ENCODE measurements at places on chromosomes 12 and 14.

- no peak for DNase-seq
Observed at GRCh38 chr14:52131640-52132320, 62.9 kb upstream of the NID2 start.

GRCh38 chr12:103241184-103241583, 254.6 kb downstream of the C12orf42 start:
- DNase-seq, result no peak

DNA sequence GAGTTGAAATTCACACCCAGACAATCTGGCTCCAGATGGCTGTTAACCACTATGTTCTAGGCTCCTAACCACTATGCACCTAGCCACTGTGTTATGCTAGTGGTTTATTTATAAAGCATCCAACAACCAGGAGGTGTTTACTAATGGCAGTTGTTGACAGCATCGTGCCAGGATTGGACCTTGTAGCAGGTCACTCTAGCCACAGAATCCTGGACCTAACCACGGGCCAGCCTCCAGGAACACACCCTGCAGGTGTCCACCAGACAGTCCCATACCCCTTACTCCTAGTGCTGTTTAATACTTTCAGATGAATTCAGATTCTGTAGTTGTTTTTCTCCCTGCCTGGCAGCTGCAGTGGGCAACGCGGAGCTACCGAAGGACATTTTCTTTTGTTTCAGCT, 109.4 kb upstream of the MYL2 start:
- no peak for DNase-seq

GRCh38 chr12:93080994-93081809, 152.1 kb upstream of the EEA1 start:
- no peak for DNase-seq

GRCh38 chr12:108657130-108657745, 23.5 kb upstream of the SELPLG start:
- no peak for DNase-seq

- no peak for DNase-seq
Observed at GRCh38 chr12:127275416-127275815, 991.6 kb upstream of the TMEM132C start.

- DNase-seq, result no peak
Observed at GRCh38 chr12:124369055-124369826, 74.3 kb downstream of the RFLNA start.

- no peak for DNase-seq
Observed at GRCh38 chr14:98773814-98774213, 498.2 kb downstream of the BCL11B start.

GRCh38 chr12:91271185-91271584, 88.6 kb upstream of the DCN start:
- no peak for DNase-seq

- DNase-seq, result no peak
Observed at GRCh38 chr14:73238424-73238852, 1.1 kb downstream of the PAPLN start.

DNA sequence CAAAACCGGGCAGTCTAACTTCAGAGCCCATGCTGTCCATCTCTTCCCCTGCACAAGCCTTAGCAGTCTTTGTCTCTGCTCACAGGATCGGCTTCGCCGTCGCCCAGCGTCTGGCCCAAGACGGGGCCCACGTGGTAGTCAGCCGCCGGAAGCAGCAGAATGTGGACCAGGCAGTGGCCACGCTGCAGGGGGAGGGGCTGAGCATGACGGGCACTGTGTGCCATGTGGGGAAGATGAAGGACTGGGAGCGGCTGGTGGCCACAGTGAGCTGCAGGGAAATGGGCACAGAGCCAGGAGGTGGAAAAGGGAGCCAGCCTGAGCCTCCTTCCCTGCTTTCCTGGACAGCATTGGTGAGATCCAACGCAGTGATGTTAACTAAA, 14.2 kb upstream of the CARMIL3 start:
- no peak for DNase-seq

- DNase-seq, result no peak
Observed at GRCh38 chr12:53298164-53298563, 1.3 kb upstream of the MYG1 start.

GRCh38 chr12:26416550-26416949, 221.2 kb downstream of the SSPN start:
- no peak for DNase-seq

DNA sequence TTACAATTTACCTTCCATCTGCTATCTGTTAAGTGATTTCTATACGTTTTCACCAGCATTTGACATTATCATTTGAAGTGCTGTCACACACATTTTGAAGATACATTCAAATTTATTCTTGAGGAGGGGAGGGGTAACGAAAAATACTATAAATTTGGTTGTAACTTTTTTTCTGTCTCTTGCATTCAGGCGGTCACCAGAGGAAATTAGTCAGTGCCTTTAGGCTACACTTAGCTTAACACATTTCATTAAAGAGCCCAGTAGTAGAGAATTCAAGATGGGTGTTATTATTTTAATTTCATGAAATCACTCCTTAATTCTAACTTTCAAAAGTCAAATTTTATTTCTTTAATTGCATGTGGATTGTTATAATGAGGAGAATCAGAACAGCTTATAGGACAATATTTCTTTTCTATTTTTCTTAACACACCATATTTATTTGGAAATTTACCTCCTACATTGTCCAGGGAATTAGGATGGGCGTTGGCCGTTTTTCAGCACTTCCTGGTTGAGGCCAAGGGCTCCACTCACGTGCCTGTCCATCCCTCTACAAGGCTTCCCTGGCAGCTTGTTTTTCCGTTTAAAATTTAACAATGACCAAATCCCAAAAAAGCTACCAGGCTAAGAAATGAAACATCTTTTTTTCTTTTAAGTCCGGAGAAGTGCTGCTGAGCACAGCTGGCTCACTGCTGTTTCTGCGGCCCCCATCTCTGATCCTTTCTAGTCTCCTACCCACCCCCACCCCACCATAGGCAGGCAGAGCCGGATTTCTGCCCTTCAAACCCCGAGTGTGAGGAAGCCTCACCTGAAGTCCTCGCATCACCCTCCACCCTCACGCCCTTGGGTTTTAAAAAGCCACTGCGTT, 1.1 kb upstream of the FAR2 start:
- no peak for DNase-seq

GRCh38 chr14:20982646-20983369, 7.0 kb upstream of the METTL17 start:
- no peak for DNase-seq

- DNase-seq, result no peak
Observed at GRCh38 chr12:55736780-55737580, 5.9 kb upstream of the GDF11 start.

DNA sequence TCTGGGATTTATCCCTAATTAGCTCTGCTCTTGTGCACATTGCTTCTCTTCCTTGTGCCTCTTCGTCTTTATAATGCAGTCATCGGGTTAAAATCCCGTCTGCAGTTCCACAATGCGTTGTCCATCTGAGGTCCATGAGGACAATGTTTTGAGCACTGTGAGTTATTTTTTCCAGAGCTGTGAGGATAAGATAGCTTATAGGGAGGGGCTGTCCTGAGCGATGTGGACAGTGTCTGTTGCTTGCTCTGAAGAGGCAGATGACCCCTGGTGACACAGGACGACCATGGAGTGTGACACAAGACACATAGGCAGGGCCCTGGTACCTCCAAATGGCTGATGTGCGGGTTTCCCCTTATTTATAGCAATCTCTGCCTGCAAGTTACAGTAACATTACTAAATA, 132.5 kb downstream of the SMOC1 start:
- no peak for DNase-seq

DNA sequence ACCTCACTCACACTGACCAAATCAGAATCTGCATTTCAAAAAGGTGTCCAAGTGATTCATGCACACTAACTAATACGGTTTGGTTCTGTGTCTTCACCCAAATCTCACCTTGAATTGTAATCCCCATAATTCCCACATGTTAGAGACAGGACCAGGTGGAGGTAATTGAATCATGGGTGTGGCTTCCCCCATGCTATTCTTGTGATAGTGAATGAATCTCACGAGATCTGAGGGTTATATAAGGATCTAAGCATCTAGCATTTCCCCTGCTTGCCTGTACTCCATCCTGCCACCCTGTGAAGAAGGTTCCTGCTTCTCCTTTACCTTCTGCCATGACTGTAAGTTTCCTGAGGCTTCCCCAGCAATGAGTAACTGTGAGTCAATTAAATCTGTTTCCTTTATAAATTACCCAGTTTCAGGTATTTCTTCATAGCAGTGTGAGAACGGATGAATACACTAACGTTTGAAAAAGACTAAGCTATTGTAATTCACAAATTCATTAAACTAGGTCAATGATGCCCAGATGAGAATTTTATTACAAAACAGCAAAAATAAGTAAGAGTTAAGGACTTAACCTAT, 759.1 kb downstream of the GALC start:
- DNase-seq, result no peak

DNA sequence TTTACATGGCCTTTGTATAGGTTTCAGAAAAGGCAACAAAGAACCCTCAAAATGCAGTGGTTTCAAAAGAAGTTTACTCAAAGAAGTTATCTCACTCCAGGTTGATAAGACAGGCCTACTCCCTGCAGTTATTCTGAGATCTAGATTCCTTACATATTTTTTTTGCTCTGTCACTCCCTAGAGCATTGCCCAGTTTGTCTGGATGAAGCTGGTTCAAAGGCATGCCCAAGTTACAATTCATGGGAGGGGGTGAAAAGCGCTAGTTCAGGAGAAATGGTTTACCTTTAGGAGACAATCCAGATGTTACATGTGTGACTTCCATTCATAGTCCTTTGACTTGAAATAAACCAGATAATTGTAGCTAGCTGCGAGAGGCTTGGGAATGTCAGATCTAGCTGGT, 115.0 kb downstream of the TPH2 start:
- no peak for DNase-seq

DNA sequence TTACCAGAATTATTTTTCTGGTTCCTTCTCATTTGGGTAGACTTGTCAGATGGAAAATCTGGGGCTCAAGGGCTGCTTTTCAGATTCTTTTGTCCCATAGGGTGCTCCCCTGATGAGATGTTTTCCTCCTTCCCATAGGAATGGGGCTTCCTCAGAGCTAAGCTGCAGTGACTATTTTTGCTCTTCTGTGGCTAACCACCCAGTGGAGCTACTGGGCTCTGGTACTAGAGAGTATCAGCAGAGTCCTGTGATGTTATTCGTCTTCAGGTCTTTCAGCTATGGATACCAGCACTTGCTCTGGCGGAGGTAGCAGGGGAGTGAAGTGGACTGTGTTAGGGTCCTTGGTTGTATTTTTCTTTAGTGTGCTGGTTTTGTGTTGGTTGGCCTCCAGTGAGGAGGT, 716.1 kb upstream of the LMO3 start:
- DNase-seq, result no peak

DNA sequence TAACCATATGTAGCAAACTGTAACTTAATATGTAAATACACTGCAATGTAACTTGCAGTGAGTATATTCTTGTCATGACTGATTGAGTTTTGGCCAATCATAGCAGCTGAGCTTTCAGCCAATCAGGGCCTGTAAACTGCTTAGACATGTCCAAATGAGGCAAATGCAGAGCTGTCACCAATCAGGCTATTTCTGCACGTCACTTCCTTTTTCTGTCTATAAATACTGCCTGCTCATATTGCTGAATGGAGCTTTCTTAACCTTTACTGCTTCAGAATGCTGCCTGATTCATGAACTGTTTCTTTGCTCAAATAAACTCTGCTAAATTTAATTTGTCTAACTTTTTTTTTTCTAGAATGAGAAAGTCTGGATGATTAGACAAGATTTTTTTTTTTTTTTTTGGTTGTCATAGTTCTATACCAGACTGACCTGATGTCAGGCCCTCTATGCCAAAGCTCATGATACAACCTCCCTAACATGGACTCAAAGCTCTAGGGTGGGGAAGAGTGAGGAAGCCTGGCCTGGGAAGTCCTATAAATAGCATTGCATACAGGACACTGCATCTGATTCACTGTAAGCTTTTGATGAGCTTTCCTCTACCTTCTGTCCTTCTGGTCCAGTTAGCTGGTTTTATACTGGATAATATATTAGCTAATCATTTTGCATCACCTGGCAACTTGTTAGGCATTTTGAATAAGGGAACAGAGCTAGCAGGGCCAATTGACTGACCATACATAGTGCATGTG, 12.0 kb downstream of the MGP start:
- DNase-seq, result no peak

DNA sequence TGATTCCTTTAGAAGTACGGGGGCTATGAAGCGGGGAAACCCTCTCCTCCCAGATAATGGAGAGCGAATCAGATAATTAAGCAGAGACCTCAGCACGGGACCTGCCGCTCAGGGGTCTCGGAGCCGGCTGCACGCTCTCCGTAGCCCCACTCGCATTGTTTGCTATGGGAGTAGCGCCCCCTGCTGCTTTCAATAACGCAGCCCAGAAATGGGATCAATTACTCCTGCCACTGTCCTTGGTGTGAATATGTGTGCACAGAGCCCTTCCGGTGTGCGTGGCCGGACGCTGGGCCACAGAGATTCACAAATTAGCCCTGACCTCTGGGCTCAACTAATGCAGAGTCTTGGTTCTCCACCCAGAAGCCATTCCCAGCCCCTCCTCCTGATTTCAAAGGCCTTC, 76.4 kb upstream of the TMEM132C start:
- no peak for DNase-seq

DNA sequence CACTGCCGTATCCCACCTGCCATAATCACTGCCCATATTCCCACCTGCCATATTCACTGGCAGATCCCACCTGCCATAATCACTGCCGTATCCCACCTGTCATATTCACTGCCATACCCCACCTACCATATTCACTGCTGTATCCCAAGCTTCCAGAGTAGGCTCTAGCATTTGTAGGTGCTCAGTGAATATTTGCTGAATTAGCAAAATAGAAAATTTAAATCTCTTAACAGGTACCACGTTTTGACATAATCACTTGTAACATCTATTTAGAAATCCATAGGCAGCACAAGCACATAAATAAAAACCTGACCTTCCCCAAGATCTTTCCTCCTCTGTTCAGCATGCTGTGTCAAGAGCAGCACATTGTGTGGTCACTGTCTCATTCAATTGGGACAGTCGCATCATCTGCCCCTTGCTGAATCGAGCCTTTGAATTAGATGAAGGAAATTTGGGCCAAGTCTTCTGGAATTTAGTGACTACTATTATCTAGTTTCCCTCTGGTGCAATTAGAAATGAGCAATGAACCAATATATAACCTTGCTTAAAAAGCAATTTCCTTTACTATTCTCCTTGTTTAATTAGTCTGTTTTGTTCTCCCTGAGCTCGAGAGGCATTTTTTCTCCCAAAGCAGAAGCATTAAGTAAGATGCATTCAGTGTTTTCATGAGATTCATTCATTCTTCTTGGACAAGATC, 144.9 kb upstream of the FGD4 start:
- no peak for DNase-seq

GRCh38 chr12:106118-106591, 39.6 kb downstream of the IQSEC3 start:
- DNase-seq, result peak; percentile 65
